ENCODE measurements at places on chromosomes 13 and 19.

DNA sequence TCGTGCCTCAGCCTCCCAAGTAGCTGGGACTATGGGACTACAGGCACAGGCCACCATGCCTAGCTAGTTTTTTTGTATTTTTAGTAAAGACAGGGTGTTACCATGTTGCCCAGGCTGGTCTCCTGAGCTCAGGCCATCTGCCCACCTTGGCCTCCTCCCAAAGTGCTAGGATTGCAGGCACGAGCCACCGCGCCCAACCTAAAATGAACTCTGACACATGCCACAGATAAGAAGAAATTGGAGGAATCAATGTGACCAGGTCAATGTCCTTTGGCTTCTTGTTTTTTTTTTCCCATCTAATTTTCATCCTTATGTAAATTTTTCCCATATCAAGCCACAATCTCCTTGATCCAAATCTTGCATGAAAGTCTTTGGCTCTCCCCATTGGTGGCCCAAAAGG, 68.1 kb upstream of the SOX21 start:
- no peak for DNase-seq

DNA sequence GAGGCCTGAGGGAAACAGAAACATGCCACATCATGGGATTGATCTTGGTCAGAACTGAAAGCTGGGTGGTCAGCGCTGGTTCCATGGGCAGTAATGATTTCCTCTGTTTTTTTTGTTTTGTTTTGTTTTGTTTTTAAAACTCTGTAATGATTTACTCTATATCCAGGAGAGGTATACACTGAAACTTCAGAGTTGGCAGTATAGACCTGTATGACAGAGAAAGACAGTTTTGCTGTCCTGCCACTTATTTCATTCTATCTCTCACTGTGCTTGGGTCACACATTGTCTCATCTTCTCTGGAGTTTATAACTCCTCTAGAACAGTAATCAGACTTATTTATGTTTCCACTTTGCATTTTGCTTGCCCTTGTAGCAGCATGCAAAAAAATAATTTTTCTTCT, 105.1 kb upstream of the SLITRK1 start:
- DNase-seq = peak; percentile 50

DNA sequence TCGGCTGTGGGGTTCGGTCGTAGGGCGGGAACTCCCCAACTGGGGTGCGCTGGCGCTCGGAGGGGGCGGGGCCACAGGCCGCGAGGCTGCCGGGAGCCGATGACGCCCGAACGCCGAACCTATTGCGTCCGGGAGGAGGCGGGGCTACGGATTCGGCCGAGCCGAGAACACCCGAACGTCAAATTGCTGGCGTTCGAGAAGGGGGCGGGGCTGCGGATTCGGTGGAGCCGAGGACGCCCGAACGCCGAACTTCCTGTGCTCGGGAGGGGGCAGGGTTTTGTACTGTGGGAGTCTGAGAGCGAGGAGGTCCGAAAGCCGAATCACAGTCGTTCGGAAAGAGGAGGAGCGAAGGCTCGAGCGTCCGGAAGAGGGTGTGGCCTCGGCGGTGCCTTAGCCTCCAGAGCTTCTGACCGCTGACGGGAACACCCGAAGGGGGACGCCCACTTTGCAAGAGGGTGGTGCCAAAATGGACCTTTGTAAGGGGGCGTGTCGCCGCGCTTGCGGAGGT, 551 bp upstream of the TSEN34 start:
- DNase-seq = peak; percentile 100

GRCh38 chr19:28103921-28104320, 1109.0 kb downstream of the UQCRFS1 start:
- no peak for DNase-seq

DNA sequence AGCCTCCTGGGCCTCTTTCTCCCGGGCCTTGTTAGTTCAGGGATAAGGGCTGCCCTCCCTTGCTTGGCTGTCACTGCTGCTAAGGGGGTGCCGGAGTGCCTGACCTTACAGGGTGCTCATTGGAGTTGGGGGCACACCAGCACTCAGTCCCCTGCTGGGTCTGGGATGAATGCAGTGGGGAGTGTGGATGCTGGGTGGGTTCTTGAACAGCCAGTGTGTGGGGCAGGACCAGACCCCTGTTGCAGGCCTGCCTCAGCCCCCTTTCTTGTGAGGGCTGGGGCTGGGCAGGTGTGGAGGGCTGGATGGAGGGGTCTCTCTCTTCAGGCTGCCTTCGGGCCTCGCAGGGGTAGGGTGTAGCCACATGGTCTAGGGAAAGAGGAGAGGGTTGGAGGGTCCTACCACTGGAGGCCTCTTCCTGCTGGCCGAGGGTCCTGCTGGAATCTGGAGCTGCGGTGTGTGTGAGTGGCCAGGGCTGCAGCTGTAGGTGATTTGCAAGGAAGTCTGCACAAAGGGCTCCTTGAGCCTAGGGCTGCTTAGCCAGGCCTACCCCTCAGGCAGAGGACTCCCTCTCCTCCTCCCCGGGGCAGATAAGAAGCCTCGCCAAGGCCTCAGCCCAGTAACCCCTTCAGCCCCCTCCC, 3.2 kb downstream of the CEBPA start:
- DNase-seq = no peak

DNA sequence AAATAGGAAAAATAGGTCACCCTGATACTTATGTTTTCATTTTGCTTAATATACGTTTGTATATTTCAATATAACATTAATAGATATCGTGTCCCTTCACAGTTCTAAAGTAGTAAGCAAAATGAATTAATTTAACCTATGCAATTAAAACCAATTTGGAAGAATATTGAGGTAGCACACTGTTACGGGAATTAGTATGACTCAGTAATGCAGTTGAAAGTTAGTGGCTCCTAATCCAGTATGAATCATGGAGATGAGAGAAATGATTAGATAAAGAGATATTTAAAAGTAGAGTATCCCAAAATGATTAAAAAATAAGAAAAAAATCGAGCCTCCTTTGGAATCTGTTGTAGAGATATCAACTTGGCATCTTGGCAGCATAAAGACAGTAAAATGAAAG, 177.0 kb upstream of the SLITRK6 start:
- no peak for DNase-seq

DNA sequence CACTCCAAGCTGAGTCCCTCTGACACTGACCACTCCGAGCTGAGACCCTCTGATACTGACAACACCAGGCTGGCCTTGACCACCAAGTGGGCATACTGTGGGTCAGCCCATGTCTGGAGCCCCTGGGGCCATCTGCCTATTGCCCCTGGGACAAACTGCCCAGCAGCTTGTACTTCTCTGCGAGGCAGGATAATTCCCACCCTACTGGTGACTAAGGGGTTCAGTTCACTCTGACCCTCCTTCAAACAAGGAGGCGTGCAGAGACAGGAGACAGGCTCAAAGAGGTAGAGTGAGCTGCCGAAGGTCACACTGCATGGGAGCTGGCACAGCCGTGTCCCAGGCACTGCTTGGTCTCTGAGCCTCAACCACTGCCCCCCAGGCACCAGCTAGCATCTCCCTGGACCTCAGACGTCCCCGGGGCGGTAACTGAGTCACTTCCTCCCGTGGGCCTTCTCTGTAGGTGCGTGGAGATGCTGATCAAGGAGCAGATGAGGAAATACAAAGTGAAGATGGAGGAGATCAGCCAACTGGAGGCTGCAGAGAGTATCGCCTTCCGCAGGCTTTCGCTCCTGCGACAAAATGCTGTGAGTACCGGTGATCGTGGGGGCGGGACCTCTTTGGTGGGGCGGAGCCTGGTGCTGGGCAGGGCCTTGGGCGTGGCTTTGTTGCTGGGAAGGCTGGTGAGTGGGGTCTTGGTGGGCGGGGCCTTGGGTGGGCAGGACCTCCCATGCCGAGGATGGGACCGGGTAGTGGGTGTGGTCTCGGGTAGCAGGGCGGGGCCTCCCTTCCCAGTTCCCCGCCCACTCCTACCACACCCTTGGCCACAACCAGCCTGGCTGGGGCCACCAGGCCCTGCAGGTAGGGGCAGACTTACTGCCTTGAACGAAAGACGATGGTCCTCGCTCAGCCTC, 5.8 kb upstream of the USE1 start:
- peak; percentile 87 for DNase-seq

GRCh38 chr13:110136660-110137585, 170.0 kb downstream of the COL4A1 start:
- peak; percentile 44 for DNase-seq

DNA sequence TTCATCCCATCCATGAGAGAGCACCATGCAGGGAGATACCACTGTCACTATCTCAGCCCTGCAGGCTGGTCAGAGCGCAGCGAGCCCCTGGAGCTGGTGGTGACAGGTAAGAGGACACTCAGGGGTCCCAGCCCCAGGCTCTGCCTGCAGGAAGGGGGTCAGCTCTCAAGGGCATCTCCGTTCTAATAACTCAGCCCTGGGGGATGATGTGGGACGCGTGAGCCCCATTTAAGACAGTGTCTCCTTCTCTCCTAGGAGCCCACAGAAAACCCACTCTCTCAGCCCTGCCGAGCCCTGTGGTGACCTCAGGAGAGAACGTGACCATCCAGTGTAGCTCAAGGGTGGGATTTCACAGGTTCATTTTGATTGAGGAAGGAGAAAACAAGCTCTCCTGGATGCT, 15.5 kb upstream of the KIR3DL3 start:
- no peak for DNase-seq

GRCh38 chr19:12224676-12225075, 61.8 kb downstream of the ZNF136 start:
- no peak for DNase-seq

GRCh38 chr19:14061081-14061749, 661 bp downstream of the PALM3 start:
- DNase-seq = no peak

- no peak for DNase-seq
Observed at GRCh38 chr19:44571830-44572580, 41.4 kb upstream of the IGSF23 start.

- no peak for DNase-seq
Observed at GRCh38 chr19:31962561-31962996, 382.8 kb upstream of the ZNF507 start.

DNA sequence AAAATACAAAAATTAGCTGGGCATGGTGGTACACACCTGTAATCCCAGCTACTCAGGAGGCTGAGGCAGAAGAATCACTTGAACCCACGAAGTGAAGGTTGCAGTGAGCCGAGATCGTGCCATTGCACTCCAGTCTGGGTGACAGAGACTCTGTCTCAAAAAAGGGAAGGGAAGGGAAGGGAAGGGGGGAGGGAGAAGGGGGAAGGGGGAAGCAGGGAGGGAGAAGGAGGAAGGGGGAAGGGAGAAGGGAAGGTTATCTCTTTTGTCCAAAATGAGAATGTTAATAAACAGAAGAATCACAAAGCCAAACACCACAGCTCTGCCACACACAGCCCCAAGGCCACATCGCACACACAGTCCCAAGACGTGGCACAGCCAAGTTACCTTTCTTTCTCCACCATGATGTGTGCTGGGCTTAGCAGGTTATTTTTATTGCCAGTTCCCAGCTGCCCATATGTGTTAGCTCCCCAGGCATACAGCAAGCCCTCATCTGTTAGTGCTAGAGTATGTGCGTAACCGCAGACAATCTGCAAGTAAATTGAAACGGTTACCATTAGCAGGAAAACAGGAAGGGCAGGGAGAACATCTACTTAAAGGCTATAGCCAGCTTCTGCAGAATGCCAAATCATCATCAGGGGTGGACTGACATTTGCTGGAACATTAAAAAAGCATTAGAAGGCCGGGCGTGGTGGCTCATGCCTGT, 34.3 kb downstream of the RCBTB1 start:
- DNase-seq = no peak

GRCh38 chr19:30358821-30359580, 13.2 kb upstream of the ZNF536 start:
- no peak for DNase-seq

GRCh38 chr19:11931051-11931450, 6.1 kb downstream of the ZNF700 start:
- DNase-seq = no peak

DNA sequence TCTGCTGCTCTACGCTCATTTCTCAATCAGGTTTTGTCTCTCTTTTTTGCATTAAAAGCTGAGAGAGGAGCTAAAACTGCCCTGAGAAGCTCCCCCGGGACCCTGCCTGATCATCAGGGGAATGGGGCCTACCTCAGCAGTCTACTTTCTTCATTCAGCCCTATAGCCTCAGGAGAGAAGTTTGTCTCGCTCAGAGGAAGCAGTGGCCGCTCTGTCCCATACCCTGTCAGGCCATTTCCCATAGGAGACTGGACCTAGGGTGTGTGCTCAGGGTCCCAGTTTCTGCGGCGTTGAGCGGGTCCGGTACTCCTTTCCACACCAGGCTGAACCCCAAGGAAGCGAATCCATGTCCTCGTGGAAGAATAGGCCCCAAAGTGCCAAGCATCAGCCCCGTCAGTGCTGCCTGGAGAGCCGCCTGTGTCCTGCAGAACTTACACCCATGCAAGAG, 21.7 kb downstream of the UBE2L5 start:
- peak; percentile 89 for DNase-seq

DNA sequence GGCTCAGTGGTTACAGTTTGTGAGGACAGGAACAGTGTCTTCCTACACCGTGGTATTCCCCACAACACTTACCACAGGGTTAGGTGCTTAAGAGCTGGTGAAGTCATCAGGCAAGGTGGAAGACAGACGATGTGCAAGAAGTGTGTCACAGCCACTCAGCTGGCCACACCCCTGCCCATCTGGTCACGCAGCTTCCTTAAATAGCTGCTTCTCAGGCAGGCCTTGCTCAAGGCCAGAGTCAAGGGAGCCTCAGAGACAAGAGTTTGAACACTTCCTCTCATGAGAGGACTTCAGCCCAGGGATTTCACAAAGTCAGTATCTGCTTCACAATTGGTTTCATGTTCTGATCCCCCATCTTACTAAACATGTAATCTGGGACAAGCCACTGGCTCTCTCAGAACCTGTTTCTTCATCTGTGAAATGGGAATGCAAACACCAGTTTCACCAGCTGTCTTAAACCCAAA, 80.3 kb upstream of the FRY start:
- DNase-seq = peak; percentile 93

GRCh38 chr13:25281935-25282332, 5.4 kb downstream of the MTMR6 start:
- DNase-seq = peak; percentile 30

- DNase-seq = no peak
Observed at GRCh38 chr13:73782450-73783449, 351.5 kb downstream of the KLF12 start.

DNA sequence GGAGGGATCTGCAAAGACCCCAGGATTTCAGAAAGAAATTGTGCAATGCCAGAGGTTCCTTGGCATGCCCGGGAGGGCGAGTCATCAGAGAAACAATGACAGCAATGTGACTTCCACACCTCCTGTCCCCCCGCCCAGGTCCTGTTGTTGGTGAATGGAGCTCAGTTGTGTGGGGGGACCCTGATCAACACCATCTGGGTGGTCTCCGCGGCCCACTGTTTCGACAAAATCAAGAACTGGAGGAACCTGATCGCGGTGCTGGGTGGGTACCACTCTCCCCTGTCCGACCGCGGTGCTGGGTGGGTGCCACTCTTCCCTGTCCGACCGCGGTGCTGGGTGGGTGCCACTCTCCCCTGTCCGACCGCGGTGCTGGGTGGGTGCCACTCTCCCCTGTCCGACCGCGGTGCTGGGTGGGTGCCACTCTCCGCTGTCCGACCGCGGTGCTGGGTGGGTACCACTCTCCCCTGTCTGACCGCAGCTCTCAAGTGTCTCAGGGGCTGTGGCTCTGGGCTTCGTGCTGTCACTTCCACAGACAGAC, 5.2 kb upstream of the F10 start:
- no peak for DNase-seq
